Esophagus squamous epithelium (tissue), 5 donors: ENCODE measurements at places on chromosomes 6 and 20.

- no peak for DNase-seq
These were observed 30.0 kb upstream of the ZNF133 start for GRCh38 chr20:18258126-18258860.

GRCh38 chr6:31423550-31423949 is 20.2 kb downstream of the MICA start:
- DNase-seq: no peak

DNA sequence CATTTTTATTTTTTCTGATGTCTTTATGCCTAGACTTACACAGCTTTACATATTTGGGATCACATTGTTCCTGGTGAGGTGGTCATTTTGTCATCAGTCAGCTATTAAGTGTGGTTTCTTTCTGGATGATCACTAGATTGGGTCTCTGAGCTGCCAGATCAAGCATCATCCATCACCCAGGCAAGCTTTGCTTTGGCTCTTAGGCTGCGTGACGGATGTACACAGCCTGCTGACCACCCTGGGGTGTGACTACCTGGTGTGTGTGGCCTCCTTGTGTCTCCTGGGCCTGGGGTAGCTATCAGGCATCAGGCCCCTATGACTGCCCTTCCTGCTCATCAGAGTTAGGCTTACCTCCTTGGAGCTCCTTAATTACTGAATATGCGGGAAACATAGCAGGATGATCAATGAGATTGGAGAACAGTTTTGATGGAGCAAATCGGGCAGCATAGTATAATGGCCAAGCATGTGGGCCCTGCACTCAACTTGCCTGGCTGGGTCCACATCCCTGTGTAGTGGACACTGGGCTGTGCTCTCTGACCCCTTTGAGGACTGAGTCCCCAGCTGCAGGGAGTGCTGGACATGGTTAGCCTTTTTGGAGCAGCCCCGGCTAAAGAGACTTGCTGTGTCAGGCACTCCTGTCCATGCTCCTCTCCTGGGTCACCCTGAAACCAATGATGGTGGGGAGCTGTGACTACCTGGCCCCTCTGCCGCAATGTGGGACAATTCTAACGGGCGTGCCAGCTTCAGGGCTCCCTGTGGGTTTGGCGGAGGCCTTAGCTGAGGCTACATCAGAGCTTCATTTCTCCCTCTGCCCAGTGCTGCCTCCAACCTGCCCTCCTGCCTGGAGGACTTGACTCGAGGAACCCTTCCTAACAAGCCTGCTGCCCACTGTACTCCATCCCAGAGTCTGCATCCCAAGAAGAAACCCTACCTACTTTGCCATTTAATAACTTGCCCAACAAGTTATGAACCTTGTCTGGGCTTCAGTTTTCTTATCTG is 8.2 kb downstream of the DAAM2 start:
- DNase-seq: no peak

GRCh38 chr6:113330636-113330946 is 526.6 kb upstream of the MARCKS start:
- DNase-seq: no peak

- DNase-seq: no peak
These were observed 547 bp downstream of the SAMD5 start for GRCh38 chr6:147508866-147509608.

- DNase-seq: no peak
These were observed 622.6 kb upstream of the PTCHD4 start for GRCh38 chr6:48733581-48733980.

GRCh38 chr6:98639089-98639635 is 195.2 kb upstream of the POU3F2 start:
- DNase-seq: no peak

DNA sequence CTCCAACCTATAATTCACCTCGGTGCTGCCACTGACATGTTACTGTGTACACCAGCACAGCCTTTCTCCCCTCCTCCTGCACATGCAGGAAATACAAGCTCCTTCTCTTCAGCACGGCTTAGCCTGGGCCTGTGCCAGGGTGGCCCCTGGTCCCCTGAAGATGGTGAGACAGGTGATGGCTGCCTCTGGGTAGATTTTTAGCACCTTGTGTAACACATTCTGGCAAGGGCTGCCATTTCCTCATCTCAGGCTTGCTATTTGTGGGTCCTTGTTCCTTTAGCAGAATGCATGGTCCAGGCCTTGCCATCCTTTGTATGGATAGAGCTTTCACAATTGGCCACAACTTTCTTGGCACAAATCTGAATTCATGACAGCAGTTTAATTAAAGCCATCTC is 151.3 kb downstream of the CDC5L start:
- no peak for DNase-seq

GRCh38 chr20:9255171-9255570 is 186.3 kb downstream of the PLCB4 start:
- no peak for DNase-seq

DNA sequence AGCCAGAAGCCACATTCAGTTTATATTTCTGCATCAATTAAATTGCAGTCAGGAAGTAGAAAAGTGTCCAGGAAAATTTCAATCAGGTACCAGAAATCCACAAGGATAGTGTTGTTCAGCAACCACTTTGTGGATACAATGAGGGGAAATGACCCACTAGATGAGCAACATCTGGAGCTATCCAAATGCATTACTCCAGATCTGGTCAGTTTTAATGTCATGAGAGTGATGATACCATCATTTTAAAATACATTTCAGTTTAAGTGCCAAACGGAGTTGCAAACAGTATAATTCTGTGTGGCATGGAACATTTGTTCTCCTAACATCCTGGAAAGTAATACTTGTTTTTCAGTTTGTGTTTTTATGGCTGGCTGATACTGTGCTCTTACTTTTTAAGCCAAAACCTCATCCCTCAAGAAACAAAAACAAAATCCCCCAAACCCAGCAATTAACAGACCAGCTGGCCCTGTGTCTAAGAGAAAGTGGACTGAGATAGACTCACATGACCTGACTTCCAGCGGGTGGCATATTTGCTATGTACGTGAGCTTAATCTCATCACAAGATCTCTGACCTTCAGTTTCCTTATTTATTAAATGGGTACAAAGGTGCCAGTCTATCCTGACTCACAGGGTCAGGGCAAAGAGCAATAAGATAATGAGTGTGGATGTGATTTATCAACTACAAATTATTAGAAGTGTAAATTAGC is 58.8 kb upstream of the CNKSR3 start:
- no peak for DNase-seq

DNA sequence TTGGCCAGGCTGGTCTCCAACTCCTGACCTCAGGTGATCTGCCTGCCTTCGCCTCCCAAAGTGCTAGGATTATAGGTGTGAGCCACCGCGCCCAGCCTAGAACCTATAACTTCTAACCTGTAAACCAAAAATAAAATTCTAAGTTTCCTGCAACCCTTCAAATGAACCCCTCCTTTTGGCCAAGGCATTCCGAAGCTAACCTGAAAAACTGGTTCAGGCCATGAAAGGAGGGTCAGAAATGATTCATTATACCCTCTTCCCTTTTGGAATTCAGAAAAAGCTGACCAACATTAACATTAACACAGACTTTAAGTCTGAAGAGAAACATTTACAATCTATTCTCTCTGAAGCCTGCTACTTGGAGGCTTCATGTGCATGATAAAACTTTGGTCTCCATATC is 165.1 kb downstream of the TINAG start:
- DNase-seq: no peak

- DNase-seq: no peak
These were observed 753.3 kb upstream of the MARCKS start for GRCh38 chr6:113103634-113104361.

- no peak for DNase-seq
These were observed 25.8 kb downstream of the CDKAL1 start for GRCh38 chr6:20559924-20560551.

- no peak for DNase-seq
These were observed 335.3 kb downstream of the CD83 start for GRCh38 chr6:14452567-14453527.

- no peak for DNase-seq
These were observed 334.1 kb downstream of the TAF4 start for GRCh38 chr20:61731363-61732181.

- DNase-seq: no peak
These were observed 128.8 kb downstream of the PHF3 start for GRCh38 chr6:63764318-63764916.

DNA sequence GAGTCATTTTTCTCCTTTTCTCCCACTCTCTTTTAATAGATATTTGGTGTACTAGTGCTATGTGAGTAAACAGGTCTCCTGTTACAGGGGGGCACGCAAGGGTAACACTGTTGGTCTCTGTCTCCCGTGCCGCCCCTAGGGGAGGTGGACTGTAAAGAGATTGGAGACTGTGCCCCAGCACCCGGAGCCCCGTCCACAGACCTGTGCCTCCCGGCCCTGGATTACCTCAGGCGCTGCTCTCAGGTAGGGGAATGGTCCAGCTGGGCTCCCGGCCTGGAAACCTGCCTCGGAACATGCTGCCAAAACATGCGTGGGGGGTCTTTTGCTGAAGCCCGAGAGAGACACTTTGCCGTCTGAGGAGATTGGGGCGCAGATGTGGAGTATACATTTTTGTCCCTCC is 66.4 kb upstream of the SMIM28 start:
- DNase-seq: no peak

DNA sequence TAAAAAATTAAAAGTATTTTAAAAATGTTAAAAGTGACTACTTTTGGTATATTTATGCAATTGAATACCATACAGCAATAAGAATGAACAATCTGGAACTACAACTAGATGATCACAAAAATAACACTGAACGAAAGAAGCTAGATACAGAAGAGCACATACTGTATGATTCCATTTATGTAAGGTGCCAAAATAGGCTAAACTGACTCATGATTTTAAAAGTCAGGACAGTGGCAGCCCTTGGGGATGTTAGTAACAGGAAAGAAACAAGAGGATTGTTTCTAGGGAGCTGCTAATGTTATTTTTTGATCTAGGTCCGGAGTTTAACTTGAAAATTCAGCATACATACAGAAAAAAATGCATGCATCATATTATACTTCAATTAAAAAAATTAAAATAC is 42.3 kb downstream of the KIF13A start:
- no peak for DNase-seq

GRCh38 chr20:19888269-19888671 is 128.9 kb upstream of the NAA20 start:
- no peak for DNase-seq

DNA sequence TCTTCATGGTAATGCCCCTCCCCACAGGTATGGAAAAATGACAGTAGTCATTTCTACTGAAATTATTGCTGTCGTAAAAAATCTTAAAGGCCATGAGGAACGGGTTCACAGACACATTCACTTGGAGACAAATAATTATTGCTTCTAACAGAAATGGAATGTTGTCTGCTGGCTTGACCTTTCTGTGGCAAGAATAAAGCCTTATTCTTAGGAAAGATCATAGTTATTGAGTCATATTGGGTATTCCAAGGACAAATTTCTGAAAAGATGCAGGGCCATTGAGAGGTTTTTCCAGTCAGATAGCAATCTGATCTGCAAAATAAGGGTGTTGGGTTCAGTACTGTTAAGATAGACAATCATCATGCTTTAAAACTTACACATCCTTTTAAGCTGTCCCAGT is 29.2 kb downstream of the AKAP7 start:
- DNase-seq: no peak

DNA sequence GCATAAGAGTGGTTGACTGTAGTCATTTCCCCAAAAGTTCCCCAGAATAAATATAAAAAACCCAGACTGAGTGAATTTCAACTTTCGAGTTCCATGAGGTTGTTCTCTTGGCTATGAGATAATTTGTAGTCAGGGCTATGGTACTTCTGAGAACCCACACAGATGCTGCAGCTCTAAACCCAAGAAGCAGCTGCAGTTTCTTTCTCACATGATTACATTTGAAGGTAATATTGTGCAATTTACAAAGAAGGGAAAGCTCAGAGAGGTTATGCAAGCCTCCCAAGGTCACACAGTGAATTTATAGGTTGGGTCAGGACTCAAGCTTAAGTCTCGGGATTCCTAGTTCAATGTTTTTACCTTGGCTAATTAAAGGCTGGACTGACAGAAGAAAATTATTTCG is 29.7 kb upstream of the CD93 start:
- DNase-seq: no peak

GRCh38 chr6:84975316-84975715 is 210.9 kb upstream of the TBX18 start:
- DNase-seq: no peak

- no peak for DNase-seq
These were observed 337.5 kb upstream of the CITED2 start for GRCh38 chr6:139711804-139712585.

DNA sequence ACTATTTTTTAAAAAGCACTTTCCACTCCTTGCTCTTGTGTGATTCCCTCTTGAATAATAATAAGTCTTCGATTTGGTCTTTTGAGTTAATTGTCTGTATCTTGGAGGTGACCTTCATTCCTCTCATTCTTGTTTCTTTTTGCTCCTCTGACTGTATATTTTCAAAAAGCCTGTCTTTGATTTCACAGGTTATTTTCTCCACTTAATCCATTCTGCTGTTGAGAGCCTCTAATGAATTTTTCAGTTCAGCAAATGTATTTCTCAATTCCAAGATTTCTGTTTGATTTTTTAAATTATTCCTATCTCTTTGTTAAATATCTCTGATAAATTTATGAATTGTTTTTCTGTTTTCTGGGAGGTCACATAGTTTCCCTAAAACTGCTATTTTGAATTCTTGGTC is 21.7 kb upstream of the KIAA1586 start:
- DNase-seq: no peak

DNA sequence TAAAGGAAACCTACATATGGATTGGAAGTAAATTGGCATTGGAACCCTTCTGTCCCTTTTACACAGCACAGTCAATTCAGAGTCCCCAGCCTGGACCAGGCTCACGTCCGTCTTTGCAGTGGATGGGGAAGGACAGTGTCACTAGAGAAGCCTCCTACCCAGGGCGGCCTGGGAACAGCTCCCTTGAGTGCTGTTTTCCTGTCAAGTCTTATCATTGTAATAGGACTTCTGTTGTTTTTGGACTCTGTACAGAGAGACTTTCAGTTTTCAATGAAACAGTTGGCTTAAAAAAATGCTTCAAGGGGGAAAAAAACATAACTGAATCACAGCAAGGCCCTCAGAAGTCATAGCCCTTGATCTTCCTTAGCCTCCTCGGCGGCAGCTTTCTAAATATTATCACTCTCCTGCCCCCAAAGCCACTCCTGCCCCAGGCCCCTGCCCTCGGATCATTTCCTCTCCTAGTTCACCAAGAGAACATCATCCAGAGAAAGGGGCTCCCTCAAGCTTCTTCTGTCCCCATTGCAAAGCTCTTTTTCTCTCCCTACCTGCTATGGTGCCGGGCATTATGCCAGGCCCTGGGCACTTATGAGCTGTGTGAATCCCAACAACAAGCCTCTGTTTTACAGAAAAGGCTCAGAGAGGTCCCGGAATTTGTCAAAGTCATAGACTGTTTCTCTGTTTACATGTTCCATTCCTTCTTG is 37.8 kb upstream of the CNKSR3 start:
- no peak for DNase-seq
